ENCODE measurements at places on chromosomes 12 and 14. TPM values are rescaled to one million over a fixed set of nuclear protein-coding genes. Genes with fewer than 3 reads are reported as not detected.

DNA sequence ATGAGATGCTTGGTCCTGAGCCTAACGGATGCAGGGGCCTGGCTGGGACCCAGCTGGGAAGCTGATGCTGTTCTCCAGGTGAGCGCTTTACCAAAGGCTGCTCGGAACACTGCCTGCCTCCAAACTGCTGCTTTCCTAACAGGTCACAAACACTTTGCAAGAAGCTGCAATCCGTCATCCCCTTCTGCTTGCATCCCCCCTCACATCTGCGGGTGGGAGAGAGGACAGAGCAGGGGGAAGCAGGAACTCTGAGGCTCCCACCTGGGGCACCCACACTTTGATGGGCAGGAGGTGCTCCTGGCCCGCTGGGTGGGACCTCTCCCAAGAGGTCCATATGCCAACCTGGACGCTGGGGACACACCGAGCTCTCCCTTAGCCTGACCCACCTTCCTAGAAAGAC, 24.9 kb upstream of the PPP2R5C start:
- DNase-seq, result no peak

DNA sequence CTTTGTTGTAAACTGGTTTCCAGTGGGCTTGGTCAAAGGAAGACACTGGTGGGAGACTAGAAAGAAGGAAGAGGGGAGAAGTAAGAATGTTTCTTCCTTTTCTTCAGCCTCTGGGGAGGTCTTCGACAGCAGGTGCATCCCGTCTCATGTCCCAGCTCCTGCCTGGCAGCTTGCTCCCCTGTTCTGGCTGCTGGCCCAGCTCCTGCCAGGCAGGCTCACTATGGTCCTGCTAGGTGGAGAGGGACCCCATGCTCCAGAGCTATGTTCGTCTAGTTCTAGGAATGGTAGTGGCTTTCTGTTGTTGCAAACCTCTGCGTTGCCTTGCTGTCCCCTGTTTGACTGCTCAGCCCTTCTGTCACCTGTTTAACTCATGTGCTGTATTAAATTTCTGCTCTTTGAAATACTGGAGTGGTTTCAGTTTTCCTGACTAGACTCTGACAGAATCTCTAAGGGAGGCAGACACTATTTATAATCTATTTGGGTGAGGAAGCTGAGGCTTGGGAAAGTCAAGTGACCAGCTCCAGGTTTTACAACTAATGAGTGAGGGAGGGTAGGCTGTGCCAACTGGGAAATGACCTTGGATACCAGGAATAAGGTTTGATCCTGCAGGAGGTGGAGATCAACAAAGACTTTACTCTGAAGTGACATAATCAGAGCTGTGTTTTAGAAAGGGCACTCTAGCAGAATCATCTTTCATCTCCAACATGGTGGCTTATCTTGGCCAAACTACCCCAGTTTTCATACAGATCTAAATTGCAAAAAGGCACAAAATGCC, 94.7 kb upstream of the DDHD1 start:
- no peak for DNase-seq

DNA sequence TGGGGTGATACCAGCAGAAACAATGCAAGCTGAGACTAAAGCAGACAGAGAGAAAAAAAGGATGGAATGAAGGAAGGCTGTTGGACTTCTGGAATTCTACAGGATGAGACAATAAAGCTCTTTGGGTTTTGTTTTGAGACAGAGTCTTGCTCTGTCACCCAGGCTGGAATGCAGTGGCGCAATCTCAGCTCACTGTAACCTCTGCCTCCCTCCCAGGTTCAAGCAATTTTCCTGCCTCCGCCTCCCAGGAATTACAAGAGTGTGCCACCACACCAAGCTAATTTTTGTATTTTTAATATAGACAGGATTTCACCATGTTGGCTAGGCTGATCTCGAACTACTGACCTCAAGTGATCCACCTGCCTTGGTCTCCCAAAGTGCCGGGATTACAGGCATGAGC, 115.4 kb downstream of the EXOC5 start:
- DNase-seq, result no peak

The GLS2 gene
- total RNA-seq, result 10.1 TPM

- DNase-seq, result no peak
These were observed 124.8 kb upstream of the RASSF8 start for GRCh38 chr12:25833657-25834056.

DNA sequence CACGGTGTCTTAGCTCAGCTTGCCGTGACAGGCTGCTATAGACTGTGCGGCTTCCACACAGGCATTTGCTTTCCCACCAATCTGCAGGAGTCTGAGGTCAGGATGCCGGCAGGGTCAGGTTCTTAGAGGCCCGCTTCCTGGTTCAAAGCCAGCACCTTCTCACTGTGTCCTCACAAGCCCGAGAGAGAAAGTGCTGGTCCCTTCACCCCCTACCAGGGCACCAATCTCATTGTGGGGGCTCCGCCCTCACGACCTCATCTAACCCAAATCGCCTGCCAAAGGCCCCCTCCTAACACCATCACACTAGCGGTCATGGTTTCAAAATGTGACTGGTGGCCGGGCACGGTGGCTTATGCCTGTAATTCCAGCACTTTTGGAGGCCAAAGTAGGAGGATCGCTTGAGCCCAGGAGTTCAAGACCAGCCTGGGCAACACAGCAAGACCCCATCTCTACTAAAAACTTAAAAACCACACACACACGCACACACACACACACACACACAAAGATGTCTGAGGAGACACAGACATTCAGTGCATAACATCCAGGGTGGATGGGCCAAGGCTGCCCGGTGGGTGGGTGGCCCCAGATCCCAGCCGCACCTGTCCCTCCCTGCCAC, 26.8 kb downstream of the MMP17 start:
- DNase-seq, result no peak

The ACRBP gene
- total RNA-seq, result 6.5 TPM

The IFT81 gene
- 1.8 TPM for total RNA-seq

The SLC5A8 gene
- total RNA-seq, result not detected

GRCh38 chr12:29146196-29146595, 2.9 kb upstream of the FAR2 start:
- DNase-seq, result no peak

The ATP5F1B gene
- 264 TPM for total RNA-seq

The PGF gene
- total RNA-seq, result 0.09 TPM

DNA sequence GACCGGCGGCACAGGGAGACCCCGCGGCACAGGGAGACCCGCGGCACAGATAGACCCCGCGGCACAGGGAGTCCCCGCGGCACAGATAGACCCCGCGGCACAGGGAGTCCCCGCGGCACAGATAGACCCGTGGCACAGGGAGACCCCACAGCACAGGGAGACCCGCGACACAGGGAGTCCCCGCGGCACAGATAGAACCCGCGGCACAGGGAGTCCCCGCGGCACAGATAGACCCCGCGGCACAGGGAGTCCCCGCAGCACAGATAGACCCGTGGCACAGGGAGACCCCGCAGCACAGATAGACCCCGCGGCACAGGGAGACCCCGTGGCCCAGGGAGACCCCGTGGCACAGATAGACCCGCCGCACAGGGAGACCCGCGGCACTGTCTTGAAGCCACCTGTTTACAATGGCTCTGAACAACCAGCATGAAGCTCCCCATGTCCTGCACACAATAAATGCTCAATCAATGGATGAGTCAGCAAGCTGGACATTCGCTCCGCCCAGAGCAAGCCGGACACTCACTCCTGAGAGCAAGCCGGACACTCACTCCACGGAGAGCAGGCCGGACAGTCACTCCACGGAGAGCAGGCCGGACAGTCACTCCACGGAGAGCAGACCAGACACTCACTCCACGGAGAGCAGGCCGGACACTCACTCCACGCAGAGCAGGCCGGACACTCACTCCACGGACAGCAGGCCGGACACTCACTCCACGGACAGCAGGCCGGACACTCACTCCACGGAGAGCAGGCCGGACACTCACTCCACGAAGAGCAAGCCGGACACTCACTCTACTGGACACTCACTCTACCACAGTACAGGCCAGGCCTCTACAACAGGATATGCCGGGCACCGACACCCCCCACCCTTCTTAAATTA, 121.9 kb downstream of the RFLNA start:
- no peak for DNase-seq

The PRIMA1 gene
- total RNA-seq, result not detected

The CCDC38 gene
- total RNA-seq, result 1.4 TPM

DNA sequence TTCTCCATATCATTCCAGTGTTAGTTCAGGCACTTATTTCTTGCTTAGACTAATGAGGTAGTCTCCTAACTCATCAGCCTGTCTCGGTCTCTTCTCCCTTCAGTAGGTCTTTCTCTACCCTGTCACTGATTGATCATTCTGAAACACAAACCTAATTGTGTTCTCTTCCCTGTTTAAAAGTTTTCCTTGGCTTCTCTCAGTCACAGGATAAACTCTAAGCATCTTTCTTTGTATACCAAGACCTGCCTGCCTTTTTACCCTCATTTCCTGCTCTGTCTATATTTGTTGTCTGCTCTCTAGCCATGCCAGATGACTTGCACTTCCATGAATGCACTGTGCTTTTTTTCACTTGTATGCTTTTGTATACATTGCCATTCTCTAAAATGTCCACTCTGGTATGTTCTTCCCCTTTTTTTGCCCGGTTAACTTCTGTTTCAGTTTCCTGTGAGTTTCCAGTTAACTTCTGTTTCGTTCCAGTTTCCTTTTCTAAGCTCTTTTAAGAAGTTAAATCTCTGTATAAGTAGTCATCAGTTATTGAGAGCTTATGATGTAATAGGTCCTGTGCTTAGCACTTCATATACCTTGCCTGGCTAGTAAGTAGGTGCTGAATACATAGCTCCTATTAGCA, 12.8 kb downstream of the DIP2B start:
- DNase-seq, result no peak

- DNase-seq, result no peak
These were observed 33.6 kb downstream of the LTBP2 start for GRCh38 chr14:74578479-74578878.
